ENCODE measurements at places on chromosomes 11 and 22. TPM values are rescaled to one million over a fixed set of nuclear protein-coding genes. Genes with fewer than 3 reads are reported as not detected.

The GRM5 gene
- not detected for total RNA-seq

The NXPE4 gene
- not detected for total RNA-seq

The RHOD gene
- 0.50 TPM for total RNA-seq

The PAMR1 gene
- not detected for total RNA-seq

The TCF20 gene
- total RNA-seq, result 62.4 TPM

The KRTAP5-9 gene
- not detected for total RNA-seq

The RASSF7 gene
- 9.8 TPM for total RNA-seq

The DPP3 gene
- 70.7 TPM for total RNA-seq

The ZP1 gene
- not detected for total RNA-seq

The MRGPRX4 gene
- not detected for total RNA-seq

The SVIP gene
- 79.4 TPM for total RNA-seq

The ZNF215 gene
- 2.4 TPM for total RNA-seq

The GAB4 gene
- total RNA-seq, result 0.14 TPM

The CHRM1 gene
- not detected for total RNA-seq

The MGAT3 gene
- 1.0 TPM for total RNA-seq

The SMIM35 gene
- total RNA-seq, result not detected

The SCUBE1 gene
- 0.08 TPM for total RNA-seq

The TRIM5 gene
- 18.7 TPM for total RNA-seq

The MS4A4A gene
- not detected for total RNA-seq

The LRRC74B gene
- not detected for total RNA-seq

The OR51E2 gene
- not detected for total RNA-seq

The RIMBP3C gene
- 0.06 TPM for total RNA-seq

The C11orf91 gene
- not detected for total RNA-seq

The OR5L1 gene
- not detected for total RNA-seq

The OR51B2 gene
- total RNA-seq, result not detected

The MYEOV gene
- not detected for total RNA-seq

The TMEM45B gene
- total RNA-seq, result 0.58 TPM

The JAM3 gene
- 18.3 TPM for total RNA-seq

The KRTAP5-10 gene
- not detected for total RNA-seq

The TBX10 gene
- total RNA-seq, result not detected

The VPREB3 gene
- total RNA-seq, result 0.48 TPM

The CCDC89 gene
- total RNA-seq, result not detected

The CEP126 gene
- 1.9 TPM for total RNA-seq

The CASP5 gene
- total RNA-seq, result not detected

The RASD2 gene
- 0.06 TPM for total RNA-seq

The PLAAT2 gene
- total RNA-seq, result 1.0 TPM

The RIMBP3B gene
- 0.19 TPM for total RNA-seq

The OR56A1 gene
- total RNA-seq, result not detected

The NEFH gene
- total RNA-seq, result 8.1 TPM

The DDI1 gene
- not detected for total RNA-seq

The TSSK2 gene
- not detected for total RNA-seq

The CHRNA10 gene
- total RNA-seq, result 1.5 TPM

The OR8G1 gene
- total RNA-seq, result not detected

The CRYBA4 gene
- total RNA-seq, result not detected

The OR52K1 gene
- total RNA-seq, result not detected

The FAM180B gene
- not detected for total RNA-seq

The OR5P2 gene
- not detected for total RNA-seq

The MS4A3 gene
- not detected for total RNA-seq

The LTBP3 gene
- 35.5 TPM for total RNA-seq

The PTGDR2 gene
- 0.12 TPM for total RNA-seq

The EPS8L2 gene
- 13.3 TPM for total RNA-seq

The PTPRJ gene
- total RNA-seq, result 11.8 TPM

The SHISA8 gene
- total RNA-seq, result 0.56 TPM

The CYB561A3 gene
- total RNA-seq, result 41.1 TPM

The TIMM10 gene
- 134 TPM for total RNA-seq

The CCT8L2 gene
- total RNA-seq, result not detected
